ENCODE measurements at places on chromosomes 11 and 22.
A peak's percentile ranks its signal among the peaks of the same experiment; 100 is the strongest.

- DNase-seq, result no peak
These were observed 55.2 kb upstream of the TOP3B start for GRCh38 chr22:22037740-22038139.

DNA sequence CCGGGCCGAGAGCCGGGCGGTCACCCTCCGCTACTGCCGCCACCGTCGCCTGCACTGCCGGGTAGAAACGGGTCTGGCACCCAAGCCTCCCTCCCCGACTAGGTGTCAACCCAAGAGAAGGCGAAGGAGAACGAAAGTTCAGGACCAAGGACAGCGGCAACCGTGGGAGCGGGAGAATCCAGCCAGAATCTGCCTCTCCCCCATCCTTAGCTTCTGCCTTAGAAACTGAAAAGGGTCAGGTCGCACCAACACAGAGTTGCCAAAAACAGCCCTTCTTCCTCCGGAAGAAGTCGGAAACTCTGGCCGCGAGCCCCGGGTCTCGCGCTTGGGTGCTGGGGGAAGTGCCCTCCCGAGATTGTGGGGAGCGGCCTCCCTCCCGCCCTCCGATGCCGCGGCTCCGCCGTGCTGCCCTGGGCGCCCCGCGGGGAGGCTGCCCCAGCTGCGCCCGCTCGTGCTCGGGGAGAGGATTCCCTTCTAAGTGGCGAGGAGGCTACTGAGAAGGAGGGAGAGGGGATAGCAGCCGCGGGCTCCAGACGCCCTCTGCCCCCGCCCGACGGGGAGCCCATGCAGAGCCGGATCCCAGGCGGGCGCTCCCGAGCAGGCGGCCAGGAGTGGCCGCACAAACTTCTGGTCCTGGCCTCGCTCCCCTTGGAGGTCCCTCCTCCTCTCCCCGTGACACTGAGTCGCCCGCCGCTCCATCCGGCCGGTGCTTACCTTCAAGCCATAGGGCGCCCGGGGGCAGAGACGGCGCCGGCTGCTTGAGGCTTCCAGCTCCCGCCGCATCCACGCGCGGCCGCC lies 637 bp downstream of the DRD2 start:
- DNase-seq, result peak; percentile 92

DNA sequence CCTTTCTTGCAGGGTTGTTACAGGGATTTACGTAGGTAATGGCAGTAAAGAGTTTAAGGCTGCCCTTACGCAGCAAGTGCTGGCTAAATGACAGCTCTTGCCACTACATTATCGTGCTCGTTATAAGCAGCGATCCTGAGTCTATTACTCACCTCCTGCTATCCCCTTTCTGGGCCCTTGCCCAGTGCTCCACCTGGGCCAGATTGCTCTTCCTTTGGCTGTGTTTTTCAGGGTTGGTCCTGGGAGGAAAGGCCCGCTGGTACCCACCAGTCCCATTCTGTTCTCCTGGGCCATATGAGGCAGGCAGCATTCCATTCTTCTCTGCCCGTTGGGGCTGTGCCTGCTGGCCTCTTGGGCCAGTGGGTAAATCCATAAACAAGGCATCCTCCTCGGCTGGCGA lies 87.5 kb downstream of the C11orf58 start:
- DNase-seq, result no peak

DNA sequence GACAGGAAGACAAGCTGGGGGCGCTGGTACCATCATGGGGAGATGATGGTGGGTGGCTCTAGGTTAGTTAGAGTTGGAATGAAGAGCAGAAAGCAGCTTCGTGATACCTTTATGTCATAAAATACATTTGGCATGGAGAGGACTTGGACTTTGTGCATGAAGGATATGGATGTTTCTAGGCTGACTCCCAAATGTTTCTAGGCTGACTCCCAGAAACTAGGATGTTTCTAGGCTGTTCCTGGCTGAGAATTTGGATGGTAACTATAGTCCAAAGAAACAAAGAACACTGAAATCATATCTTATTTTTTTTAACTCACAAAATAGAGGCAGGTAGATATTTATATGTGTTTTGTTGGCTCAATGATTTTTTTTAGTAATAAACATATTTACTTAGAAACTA lies 89.4 kb upstream of the VPREB1 start:
- DNase-seq, result no peak

DNA sequence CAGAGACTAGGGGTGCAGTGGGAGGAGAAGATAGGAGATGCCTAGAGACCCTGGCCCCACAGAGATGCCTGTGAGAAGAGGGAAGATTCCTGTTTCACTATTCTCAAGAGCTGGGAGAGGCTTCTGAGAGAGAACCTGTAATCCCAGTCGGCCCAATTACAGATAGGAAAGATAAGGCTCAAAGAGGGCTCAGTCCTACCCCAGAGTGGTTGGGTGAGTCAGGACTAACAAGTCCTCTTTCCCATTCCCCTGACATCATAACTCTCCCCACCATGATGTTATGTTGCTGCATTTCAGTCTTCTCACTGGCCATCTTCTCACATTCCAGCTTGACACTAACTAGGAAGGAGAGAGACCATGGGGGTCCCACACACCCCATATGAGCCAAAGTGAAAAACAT lies 17.9 kb downstream of the ARHGEF12 start:
- DNase-seq, result no peak

DNA sequence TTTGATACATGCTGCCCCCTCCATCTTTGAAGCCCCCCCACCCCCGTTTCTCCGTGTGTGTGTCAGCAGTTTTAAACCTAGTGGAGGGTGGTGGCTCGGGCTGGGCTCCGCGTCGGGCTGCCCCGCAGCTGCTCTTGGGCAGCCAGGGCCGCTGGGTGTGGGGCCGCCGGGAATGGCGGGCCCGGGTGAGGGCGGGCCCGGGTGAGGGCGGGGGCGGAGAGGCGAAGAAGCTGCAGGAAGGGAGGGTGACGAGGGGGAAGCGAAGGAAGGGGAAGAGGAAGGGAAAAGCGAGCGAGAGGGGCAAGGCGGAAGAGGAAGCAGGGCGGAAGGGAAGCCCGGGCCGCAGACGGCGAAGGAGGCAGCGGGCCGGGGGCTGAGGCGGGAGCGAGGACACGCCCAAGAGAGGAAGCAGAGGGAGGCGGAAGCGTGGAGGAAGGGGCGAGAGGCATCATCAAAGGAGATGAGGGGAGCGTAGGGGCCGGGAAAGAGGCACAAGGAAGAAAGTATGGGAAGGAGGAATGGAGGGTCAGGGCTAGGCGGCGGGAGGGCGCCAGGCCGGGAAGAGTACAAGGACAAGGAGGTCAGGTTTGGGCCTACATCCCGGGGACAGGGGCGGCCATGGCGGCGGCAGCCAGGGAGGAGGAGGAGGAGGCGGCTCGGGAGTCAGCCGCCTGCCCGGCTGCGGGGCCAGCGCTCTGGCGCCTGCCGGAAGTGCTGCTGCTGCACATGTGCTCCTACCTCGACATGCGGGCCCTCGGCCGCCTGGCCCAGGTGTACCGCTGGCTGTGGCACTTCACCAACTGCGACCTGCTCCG lies 82.4 kb downstream of the BCR start:
- no peak for DNase-seq

Data from femur (tissue), 1 donor.